Stimulated activated CD4-positive, alpha-beta T cell treated with anti-CD3 and anti-CD28 coated beads, Interleukin-15, amount 100 ng/mL, for 48 hours (primary cell): ENCODE measurements at places on chromosomes 6 and 20.

- DNase-seq: no peak
Observed at GRCh38 chr6:134732763-134733162, 217.1 kb downstream of the ALDH8A1 start.

GRCh38 chr6:158529629-158530028 lies 30.3 kb upstream of the TMEM181 start:
- DNase-seq: no peak

GRCh38 chr6:38797391-38797790 lies 82.3 kb downstream of the DNAH8 start:
- no peak for DNase-seq

DNA sequence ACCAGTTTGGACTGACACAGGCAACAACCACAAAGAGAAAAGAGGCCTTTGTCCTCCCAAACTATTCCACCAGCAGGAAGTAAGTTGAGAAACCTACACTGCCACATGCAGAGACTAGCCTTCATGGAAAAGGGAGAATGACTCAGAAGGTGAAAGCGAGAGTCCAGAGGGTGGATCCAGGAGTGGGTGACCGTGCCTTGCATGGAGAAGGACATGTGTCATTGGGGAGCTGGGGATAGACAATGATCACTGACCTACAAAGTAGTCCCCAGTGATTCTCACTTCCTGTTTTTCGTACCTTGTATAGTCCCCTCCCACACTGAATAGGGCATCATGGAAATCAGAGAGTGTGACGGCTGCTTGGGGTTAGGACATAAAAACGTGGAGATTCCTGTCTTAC lies 91.9 kb downstream of the MYLK4 start:
- DNase-seq: no peak

- no peak for DNase-seq
Observed at GRCh38 chr6:89360415-89360999, 8.0 kb upstream of the UBE2J1 start.

GRCh38 chr20:19935842-19936241 lies 81.3 kb upstream of the NAA20 start:
- no peak for DNase-seq

- DNase-seq: peak; percentile 59
Observed at GRCh38 chr6:27251606-27252251, 4.2 kb downstream of the PRSS16 start.

DNA sequence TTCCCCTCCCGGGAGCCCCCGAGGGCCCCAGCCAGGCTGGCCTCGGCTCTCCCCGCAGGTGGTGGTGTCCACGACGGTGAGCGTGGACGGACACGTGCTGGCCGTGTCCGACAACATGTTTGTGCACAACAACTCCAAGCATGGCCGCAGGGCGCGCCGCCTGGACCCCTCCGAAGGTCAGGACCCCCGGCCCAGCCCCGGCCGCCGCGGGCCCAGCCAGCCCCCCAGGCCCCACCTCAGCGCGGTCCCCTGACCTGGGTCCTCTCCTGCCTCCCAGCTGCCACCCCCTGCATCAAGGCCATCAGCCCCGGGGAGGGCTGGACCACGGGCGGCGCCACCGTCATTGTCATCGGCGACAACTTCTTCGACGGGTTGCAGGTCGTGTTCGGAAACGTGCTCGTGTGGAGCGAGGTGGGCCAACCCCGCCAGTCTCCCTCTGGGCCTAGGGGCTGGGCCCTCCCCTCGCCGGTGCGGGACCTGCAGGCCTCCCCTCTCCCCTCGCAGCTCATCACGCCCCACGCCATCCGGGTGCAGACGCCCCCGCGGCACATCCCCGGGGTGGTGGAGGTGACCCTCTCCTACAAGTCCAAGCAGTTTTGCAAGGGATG lies 51.0 kb downstream of the CPXM1 start:
- no peak for DNase-seq

DNA sequence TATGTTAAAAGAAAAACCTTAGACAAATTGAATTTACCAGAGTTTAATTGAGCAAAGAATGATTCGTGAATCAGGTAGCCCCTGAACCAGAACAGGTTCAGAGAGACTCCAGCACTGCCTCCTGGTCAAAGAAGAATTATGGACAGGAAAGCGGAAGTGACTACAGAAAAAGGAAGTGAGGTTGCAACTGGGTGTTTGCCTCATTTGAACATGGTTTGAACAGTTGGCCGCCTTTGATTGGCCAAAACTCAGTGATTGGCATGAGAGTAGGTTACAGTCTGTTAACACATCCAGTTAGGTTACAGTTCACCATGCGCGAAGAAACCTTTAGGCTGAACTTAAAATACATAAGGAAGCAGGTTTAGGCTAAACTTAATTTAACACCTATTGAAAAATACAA lies 248.8 kb downstream of the TFAP2A start:
- no peak for DNase-seq

DNA sequence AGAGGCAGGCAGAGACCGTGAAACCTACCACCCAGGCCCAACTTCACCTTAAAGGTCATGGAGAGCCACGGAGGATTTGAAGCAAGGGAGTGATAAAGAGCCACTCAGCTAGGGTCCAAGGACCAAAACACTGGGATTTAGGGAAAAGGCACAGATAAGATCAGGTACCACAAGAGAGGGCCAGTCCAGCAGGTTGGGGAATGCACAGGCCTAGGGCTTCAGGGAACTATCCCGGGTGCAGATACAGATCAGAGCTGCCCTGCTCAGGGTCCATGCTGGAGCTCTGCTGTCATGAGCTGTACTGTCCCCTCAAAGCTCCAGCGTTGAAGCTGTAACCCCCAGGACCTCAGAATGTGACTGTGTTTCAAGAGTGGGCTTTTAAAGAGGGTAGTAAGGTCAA lies 16.9 kb downstream of the SLC22A23 start:
- DNase-seq: no peak

- DNase-seq: peak; percentile 33
Observed at GRCh38 chr6:160766989-160767646, 65.1 kb downstream of the PLG start.

DNA sequence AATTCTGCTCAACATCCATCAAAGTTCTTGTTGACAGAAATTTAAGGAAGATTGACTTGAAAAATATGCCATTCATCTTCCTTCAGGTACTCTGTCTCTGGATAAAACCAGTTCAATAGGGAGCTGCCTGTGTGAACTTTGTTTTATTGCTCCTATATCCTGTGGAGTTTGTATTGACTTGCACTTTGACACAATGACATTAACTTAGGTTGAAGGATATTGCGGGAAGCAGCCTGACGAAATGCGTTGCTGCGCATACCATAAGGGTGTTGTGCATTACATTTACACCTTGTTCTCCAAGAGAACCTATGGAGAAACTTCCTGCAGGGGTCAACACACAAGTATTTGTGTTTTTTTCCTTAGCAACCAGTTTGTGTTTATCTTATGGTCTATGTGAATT lies 185.4 kb upstream of the GRIK2 start:
- DNase-seq: no peak

GRCh38 chr6:125274935-125275334 lies 26.8 kb downstream of the HDDC2 start:
- no peak for DNase-seq

- no peak for DNase-seq
Observed at GRCh38 chr20:24968278-24968800, 19.3 kb downstream of the CST7 start.

DNA sequence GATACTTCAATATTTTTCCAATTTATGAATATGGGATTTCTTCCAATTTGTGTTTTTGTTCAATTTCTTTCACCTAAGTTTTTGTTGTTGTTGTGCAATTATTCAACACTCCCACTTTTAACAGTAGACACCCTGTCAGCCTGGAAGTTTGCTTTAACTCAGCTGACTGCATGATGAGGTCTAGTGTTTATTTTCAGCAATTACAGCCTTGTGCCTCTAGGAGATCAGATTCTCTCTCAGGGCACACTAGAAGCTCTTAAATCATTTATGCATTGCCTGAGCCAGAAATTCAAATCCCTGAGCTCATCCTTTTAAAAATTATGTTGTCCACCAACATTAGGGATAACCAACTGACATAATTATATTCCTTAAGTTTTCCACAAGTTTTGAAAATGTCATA lies 85.7 kb downstream of the MRAP2 start:
- DNase-seq: no peak

- DNase-seq: no peak
Observed at GRCh38 chr6:78031228-78031627, 378.4 kb downstream of the MEI4 start.

DNA sequence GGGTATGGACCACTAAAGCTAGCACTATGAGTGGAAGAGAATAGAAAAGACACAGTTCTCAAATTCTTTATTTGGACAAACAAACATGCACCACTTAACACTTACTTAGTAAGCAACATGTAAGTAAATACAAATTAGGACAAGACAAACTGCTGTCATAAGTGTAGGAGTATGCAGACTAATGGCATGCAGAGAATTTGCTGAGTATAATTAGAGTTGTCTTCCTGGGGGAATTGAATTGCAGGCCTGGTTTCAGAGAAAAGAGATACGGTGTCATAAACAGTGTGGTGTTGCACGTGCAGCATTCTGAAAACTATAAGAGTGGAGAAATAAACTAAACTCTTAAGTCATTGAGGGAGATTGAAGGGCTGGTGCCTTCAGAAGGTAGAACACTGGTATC lies 125.2 kb upstream of the EYA4 start:
- no peak for DNase-seq

DNA sequence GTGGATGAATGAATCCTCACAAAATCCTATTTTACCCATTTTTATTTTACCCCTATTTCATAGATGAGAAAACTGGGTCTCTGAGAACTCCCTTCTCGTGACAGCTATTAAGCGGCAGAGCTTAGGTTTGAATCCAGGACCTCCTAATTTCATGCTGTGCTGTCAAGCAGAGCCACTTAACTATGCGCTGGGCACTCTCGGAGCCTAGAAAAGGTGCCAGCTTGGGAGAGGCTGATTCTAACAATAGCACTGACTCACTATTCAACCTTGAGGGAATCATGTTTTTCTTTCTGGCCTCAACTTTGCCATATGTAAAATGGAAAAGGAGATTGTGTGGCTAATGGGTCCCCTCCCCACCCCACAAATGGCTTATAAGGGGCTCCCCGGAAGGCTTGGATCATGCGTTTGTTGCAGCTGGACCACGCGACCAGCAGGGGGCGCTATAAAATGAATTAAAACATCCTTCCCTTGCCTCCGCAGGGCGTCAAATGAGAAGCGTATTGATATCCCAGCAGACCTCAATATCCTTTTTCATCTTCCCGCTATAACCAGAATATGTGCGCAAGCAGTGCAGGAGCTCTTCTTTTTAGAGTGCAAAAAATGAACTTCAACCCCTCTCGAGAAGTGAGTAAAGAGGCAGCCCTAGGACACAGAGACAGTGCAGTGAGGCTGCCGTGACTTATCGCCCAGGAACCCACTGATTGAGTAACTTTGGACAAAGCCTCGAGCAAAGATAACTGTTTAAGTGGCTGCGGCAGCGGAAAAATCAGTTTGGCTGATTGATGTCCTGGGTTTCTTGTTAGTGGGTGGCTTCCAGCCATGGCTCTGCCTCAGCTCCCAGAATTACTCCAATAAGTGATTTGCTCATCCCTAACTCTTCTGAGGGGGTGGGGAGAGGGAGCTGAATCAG lies 12.8 kb upstream of the PDYN start:
- DNase-seq: peak; percentile 17

- DNase-seq: no peak
Observed at GRCh38 chr6:79810185-79810705, 137.1 kb downstream of the ELOVL4 start.

DNA sequence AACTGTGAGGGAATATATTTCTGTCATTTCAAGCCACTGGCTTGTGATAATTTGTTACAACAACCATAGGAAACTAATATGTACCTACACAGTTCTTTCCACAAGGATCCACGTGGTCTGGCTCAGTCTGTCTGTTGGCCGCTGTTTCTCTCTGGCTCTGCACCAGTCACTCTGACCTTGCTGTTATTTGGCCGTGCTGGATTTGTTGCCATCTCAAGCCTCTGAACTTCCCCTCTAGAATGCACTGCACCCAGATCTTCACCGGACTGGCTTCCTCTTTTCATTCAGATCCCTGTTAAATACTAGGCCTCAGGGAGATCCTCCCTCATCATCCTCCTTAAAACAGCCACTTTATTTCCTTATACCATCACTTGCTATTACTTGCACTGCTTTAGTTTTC lies 446.8 kb downstream of the TFAP2B start:
- DNase-seq: no peak
